CD4-positive, alpha-beta T cell (primary cell): ENCODE measurements at places on chromosomes 11 and 22.

GRCh38 chr11:33689085-33689484 lies 11.5 kb downstream of the C11orf91 start:
- no peak for DNase-seq

- DNase-seq, result peak; percentile 59
Observed at GRCh38 chr22:36913427-36914389, at the start of gene CSF2RB. TSS of gene CSF2RB (plus strand) at chr22:36913628. CDS start at chr22:36922208, 8,580 bp downstream.

DNA sequence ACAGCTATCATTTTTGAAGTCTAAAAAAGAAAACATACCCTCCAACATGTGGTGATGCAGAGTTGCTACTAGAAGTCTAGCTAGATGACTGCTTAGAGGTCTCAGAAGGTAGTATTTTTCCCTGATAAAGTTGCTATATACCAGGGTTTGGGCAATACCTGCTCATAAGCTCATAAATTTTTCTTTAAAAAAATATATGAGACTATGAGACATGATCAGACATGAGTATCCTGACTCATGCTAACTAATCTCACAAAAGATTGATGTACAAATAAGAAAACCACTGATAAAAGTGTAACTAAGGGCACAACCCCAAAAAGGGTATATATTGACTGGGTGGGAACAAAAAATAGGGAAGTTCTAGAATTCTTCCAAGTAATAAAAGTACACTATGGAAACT lies 740.9 kb downstream of the METTL15 start:
- no peak for DNase-seq

GRCh38 chr11:118535261-118535660 lies 4.3 kb downstream of the TMEM25 start:
- no peak for DNase-seq

DNA sequence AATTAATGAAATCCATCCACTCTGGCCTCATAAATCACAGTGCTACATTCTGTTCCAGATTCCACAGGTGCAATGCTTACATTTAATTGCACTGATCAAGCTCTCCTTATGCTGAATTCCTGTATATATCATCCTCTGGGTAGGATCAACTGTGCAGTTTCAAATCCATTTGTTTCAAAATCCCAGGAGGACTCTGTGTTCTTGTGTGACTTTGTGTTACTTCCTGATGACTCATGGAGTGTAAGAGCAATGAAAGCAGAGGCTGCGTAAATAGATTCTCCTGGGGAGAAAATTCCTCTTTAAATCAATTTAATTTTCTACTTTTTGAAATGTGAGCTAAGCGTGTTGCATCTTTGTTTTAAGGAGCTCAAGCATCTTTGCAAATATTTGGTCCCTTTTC lies 752.7 kb downstream of the METTL15 start:
- DNase-seq, result no peak

GRCh38 chr11:45262900-45263299 lies 23.2 kb downstream of the SYT13 start:
- DNase-seq, result no peak

- no peak for DNase-seq
Observed at GRCh38 chr22:24428751-24429410, 1.5 kb downstream of the ADORA2A start.

- DNase-seq, result no peak
Observed at GRCh38 chr11:69878144-69878883, 59.1 kb upstream of the FGF3 start.

- DNase-seq, result no peak
Observed at GRCh38 chr11:57499983-57500461, 15.5 kb downstream of the SLC43A1 start.

- DNase-seq, result peak; percentile 35
Observed at GRCh38 chr22:25172153-25172552, 27.5 kb upstream of the CRYBB3 start.

GRCh38 chr11:77518471-77518870 lies 44.6 kb upstream of the PAK1 start:
- DNase-seq, result no peak

- no peak for DNase-seq
Observed at GRCh38 chr11:128948583-128948982, 5.9 kb upstream of the TP53AIP1 start.

GRCh38 chr22:32862936-32863661 lies 61.6 kb downstream of the TIMP3 start:
- DNase-seq, result no peak

GRCh38 chr22:29126670-29127395 lies 54.0 kb downstream of the KREMEN1 start:
- DNase-seq, result no peak

- DNase-seq, result peak; percentile 3
Observed at GRCh38 chr22:35154937-35155387, 89.0 kb downstream of the ISX start.

DNA sequence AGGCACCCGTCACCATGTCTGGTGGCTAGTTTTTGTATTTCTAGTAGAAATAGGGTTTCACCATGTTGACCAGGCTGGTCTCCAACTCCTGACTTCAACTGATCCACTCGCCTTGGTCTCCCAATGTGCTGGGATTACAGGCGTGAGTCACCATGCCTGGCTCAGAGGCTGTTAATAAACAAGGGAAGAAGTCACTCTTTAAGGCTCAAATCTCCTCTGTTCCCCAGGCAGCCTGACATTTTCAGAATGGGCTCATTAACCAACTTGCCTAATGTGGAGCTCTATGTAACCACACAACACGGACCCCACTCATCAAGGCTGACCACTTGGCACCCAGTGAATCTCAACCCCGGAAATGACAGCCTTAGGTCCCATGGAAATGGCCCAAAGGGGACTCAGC lies 24.1 kb downstream of the APOL3 start:
- DNase-seq, result no peak

GRCh38 chr11:20631519-20632168 lies 32.2 kb downstream of the SLC6A5 start:
- DNase-seq, result no peak

DNA sequence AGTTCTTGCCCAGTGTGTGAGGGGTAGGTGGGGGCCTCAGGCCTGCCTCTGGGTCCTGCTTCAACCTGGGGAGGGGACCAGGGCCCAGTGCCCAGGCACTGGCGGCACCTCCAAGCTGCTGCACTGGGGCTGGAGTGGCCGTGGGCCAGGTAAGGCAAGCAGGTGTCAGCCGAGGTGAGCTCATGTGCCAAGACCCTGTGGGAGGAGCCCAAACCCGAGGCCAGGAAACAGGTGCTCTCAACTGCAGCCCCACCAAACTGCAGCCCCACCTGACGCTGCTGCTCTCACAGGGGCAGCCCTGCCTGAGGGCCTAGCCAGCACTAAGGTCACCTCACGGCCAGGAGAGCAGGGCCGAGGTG lies 18.1 kb upstream of the GNB1L start:
- DNase-seq, result no peak

DNA sequence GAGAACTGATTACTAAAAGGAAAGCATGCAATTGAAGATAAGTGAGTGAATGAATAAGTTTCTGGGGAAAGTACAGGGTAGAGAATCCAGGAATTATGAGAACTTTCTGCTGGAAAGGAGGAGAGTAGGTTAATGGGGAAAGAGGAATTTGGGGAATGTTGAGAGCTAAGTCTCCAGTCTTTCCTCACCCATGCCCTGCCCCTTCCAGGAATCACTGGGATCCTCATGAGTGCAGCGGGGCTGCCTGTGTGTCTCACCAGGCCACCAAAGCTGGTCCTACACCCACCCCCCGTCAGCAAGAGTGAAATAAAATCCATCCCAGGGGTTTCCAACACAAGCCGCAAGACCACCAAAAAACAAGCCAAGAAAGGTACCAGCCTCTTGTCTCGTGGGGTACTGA lies 17.0 kb downstream of the DTX4 start:
- no peak for DNase-seq

DNA sequence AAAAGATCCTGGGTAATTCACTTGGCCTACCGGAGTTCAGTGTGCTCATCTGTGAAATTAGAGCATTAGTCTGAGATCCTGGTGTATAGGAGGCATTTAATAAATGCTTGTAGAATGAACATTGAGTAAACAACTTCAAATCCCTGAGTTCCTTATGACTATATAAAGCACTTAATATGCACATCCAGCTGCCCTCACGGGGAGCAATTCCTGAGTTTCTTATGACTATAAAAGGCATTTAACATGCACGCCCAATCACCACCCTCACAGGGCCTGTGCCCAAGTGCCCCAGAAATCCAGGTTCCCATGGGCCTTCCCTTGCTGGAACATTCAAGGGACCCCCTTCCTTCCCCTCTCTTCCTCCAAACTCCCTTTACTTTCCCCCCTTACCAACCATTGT lies 13.6 kb downstream of the DRD2 start:
- no peak for DNase-seq

DNA sequence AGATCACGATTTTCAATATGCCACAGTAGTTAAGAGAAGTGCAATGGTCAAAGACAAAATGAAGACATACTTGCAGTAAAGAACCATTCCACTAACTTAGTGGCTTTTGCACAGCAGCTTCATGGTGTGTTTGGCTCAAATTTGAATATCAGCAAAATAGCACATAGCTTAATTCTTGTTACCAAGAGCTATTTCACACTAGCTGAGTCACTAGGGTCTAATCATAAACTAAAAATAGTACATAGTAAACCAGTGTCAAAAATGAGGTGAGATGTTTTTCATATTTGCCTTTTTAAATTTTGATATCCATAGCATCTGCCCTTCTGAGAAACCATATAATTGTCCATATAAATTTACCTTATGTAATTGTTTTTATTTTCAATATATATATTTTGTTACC lies 325.0 kb upstream of the LUZP2 start:
- no peak for DNase-seq
